Activated CD4-positive, alpha-beta T cell treated with anti-CD3 and anti-CD28 coated beads for 24 hours (primary cell): ENCODE measurements at places on chromosomes 7 and 10.

DNA sequence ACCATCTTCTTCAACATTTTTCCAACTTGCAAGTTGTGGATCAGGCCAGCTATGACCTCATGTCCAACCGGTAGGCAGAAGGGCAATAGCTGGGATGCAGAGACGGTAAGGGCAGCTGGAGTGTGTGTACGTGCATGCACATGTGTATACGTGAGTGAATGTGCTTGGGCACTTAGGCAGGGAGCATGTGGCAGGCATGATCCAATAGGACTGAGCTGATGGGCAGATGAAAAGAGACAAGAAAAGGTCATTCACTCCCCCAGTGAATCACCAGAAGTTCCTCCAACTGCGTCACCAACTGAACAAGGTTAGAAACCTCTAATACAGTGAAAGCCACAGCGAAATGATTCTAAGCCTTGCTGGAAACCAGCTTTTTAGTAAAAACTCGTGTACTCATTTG lies 176.1 kb downstream of the FGFR2 start:
- DNase-seq: no peak

- DNase-seq: no peak
Measured at GRCh38 chr10:98957801-98958200, 277.9 kb downstream of the HPSE2 start.

DNA sequence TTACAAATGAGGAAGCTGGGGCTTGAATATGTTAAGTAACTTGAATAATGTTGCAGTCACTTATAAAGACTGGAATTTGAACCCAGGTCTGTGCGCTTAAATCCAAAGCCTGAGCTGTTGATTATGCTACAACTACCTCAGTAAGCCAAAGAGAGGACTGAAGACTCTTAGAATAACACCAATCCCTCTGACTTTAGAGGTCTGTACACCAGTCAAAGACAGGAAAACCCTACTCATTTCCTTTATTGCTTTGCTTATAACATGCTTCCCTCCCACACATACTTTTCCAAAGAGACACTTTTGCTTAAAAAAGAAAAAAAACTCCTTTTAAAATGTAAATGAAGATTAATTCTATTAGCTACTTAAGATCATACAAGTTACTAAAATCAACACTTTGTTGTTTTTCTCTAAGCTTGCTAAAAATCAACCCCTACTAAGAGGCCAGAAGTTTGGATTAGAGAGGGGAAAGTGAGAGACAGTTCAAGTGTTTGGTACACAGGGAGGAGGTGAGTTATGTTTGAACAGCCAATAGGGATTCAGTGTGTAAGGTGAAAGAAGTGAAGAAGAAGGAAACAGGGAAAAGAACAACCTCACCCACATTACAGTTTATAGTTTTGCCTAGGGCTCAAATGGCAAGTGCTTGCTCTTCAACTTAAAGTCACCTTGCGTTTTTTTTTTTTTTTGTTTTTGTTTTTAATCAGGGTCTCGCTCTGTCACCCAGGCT lies 74.8 kb downstream of the MDH2 start:
- DNase-seq: no peak

DNA sequence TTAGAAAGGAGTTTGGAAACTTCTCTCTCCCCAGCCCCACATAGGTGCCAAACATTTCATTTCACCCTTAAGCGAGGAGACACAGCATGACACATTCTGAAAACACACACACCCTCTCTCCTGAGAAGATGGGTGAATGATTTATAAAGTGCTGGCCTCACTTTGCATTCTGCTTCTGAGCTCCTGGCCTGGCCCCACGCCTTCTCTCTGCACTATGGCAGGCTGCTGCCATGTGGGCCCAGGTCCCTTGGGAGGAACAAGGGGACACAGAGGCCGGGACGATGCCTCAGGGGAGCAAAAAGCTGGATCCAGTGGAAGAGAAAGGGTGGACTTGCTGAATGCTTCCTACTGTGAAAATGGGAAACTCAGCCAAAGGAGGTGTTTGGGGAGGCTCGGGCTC lies 56.0 kb downstream of the CPXM2 start:
- DNase-seq: no peak

GRCh38 chr7:158586499-158587161 lies 993 bp downstream of the PTPRN2 start:
- DNase-seq: no peak

GRCh38 chr7:13908667-13909397 lies 80.6 kb downstream of the ETV1 start:
- no peak for DNase-seq

DNA sequence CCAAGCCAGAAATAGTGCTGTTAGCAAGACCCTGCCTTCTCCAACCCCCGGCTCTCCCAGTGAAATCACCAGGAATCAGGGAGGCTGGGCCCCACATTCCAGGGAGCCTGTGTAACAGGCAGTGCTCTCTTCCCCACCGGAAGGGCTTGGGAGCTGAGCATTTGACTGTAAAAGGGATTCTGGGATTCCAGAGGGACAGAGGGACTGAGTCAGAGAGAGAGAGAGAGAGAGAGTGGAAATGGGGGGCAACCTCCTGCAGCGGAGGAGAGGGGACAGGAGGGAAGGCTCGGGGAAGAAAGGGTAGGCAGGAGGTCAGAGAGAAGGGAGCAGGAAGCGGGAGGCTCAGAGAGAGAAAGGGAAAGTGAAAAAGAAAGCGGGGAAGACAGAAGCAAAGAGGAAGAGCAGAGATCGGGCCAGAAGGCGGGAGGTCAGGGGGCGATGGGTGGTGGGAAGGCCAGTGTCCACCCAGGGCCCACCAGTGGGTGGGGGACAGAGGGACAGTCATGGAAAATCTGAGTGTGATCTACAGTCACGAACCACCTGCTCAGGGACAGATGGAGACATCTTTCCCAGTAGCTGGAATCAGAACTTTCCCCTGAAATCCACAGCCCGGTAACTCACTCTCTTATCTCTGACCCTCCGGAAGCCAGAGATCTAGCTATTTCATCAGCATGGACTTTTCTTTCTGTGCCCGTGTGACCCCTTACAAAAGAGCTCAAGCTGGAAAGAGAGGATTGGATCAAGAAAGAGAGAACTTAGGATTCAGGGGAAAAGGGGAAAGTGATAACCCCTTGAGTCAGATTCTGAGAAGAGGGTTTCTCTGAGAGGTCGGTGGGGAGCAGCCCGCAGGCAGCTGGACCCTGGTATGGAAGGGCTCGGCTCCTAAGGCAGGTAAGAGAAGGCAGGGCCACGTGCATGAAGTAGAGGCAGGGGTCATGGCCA lies 4.6 kb upstream of the SERPINE1 start:
- DNase-seq: no peak

- DNase-seq: no peak
Measured at GRCh38 chr10:86226781-86227201, 139.8 kb downstream of the GRID1 start.

DNA sequence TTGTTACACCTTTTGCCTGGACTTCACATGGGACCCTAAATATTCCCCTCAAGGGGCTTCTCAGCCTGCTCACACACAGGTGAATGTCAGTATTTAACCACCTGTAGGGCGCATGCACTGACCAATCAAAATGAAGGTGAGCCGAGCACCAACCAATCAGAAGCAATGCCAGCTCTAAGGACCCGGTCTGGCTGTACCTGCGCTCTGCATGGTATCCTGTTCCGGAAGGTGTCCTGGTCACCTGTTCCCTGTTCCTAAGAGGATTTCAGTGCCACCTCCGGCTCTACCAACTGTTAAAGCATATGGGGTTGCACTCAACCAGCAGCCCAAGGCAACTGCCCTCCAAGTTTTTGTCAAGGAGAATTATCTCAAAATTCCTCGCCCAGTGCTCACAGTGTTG lies 18.4 kb upstream of the CALN1 start:
- DNase-seq: no peak

DNA sequence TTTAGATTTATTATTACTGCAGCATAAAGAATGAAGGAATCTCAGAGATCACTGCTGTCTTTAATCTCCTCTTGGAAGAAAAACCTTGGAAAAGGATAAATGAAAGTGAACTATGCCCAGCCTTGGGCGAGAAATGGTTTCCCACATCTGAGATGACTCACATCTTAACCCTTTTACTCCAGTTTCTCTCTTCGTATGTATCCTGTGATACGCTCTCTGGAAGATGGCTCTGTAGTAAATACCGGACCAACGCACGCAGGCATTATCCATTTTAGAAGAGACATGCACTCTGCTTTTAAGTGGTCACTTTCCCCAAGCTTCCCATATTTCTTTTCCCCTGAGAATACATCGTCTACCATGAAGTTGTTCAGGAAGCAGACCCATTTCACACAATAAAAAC lies 207.3 kb upstream of the BMPER start:
- no peak for DNase-seq

DNA sequence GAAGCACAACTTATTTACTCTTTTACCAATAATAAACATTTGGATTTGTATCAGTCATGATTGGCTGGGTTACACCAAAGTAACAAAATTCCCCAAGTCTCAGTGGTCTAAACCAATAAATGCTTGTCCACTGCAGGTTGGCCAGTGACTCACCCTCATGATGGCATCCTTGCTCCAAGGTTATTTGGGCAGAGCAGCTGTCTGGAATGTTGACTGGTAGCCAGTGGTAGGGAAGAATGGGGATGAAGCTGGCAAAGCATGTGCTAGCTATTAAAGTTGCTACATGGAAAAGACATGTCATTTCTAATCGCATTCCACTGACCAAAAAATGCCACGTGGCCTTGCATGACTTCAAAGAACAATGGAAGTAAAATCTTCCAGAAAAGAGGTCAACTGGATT lies 1168.7 kb upstream of the CELF2 start:
- DNase-seq: no peak
